ENCODE measurements at places on chromosomes 13 and 19.

DNA sequence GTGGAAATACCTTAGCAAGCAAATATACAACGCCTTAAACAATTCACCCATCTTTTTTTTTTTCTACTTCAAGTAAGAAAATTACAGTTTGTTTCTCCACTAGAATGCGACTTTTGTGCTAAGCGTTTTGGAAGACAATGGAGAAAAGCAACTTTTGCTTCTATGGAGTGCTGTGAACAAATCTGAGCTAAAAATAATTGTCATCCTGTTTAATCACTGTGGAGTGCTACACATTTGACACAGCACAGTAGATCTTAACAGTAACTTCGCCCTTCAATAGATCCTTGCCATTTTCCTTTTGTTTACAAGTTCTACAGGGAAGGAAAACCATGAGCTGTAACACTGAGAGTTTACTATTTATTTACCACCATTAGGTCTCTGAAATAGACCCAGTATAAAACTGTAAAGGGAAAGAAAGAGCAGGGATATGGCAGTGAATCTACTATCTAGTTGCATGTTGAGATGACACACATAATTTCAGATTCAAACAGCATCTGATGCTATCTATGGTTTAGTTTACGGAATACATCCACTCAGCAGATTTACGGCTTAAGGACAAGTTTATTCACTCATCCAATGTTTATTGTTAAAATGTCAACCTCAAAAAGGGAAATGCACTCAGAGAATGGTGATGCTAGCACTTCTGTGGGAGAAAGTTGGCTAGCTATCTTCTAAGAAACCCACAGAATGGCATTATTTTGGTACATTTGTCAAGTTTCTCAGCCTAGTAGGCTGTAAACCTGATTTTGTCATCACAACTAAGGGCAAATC, 175.3 kb downstream of the VWA8 start:
- no peaks in the 10 kb centered on the region for H3K27me3 ChIP-seq
- H3K4me1 ChIP-seq: no peaks in the 10 kb centered on the region
- no peak for DNase-seq
- no peak overlapping the region for H3K4me3 ChIP-seq

DNA sequence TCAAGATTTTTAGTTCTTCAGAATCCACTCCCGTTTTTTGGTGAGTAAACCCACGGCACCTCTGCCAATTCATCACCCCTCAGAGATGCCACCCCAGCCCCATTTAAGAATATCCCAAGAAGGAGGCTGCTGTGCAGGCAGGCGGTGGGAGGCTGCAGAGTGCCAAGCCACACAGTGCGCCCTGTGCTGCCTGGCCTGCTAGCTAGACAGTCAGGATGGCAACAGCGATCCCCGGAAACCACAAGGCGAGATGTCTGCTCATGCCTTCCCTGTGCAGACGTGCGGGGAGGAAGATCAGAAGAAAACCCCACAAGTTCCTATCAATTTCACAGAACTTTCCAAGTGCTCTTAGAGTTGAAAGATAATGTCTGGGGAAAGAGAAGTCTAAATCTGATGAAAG, 64.8 kb upstream of the GPR183 start:
- no peak overlapping the region for H3K4me3 ChIP-seq
- H3K27ac ChIP-seq: peak overlapping the region; percentile 71
- DNase-seq: peak; percentile 69
- no peaks in the 10 kb centered on the region for H3K27me3 ChIP-seq

- H3K36me3 ChIP-seq: no peaks in the 10 kb centered on the region
- no peak overlapping the region for H3K27ac ChIP-seq
Measured at GRCh38 chr13:30918662-30919405, 12.8 kb downstream of the MEDAG start.

- H3K36me3 ChIP-seq: no peaks in the 10 kb centered on the region
- no peak overlapping the region for H3K27ac ChIP-seq
- no peak overlapping the region for H3K4me3 ChIP-seq
- peaks cover 3% of the 10 kb centered on the region for H3K4me1 ChIP-seq
- DNase-seq: no peak
Measured at GRCh38 chr13:109422161-109422560, 364.2 kb downstream of the IRS2 start.

DNA sequence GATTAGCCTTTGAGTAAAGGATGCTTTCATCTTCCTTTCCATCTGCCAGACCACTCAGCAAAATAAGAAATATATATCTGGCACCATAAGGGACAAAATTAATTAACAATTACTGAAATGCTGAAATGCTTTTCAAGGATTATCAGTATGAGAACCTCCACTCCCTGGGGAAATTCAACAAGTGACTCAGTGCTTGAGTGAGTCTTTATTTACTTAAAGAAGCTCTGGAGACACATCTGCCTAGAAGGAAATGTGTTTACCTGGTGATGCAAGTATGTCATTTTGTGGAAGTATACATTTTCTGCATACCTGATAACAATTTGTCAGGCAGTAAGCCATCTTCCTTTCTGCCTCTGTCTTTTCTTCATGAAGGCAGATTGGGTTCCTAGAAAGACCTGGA, 23.4 kb downstream of the ZNF560 start:
- no peak overlapping the region for H3K27ac ChIP-seq
- no peak for DNase-seq
- H3K27me3 ChIP-seq: no peaks in the 10 kb centered on the region
- no peaks in the 10 kb centered on the region for H3K36me3 ChIP-seq
- no peaks in the 10 kb centered on the region for H3K4me1 ChIP-seq
- H3K4me3 ChIP-seq: no peak overlapping the region

DNA sequence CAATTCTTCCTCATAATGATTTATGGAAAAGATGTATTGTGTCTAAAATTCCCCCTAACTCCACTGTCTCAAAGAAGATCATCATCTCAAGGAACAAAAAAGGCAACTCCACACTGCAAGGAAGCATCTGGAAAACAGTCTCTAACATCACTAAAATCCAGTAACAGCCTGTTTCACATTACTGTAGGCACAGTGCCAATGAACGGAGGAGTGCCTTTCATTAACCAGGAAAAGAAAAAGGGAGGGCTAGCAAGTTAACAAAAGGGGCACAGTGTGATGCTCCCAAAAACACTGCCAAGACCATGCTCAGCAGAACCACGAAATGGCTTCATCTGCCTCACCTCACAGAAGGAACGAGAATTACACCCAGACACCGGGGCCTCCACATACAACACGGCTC, 8.5 kb downstream of the TMTC4 start:
- DNase-seq: no peak
- H3K4me3 ChIP-seq: no peak overlapping the region
- no peaks in the 10 kb centered on the region for H3K4me1 ChIP-seq
- H3K27ac ChIP-seq: no peak overlapping the region
- peaks cover 5% of the 10 kb centered on the region for H3K36me3 ChIP-seq
- H3K27me3 ChIP-seq: no peaks in the 10 kb centered on the region

GRCh38 chr13:49356223-49356622, 87.6 kb downstream of the CAB39L start:
- no peaks in the 10 kb centered on the region for H3K36me3 ChIP-seq
- no peaks in the 10 kb centered on the region for H3K27me3 ChIP-seq
- no peaks in the 10 kb centered on the region for H3K4me1 ChIP-seq

Data from T-cell (primary cell).